ENCODE measurements at places on chromosomes 3 and 15.

DNA sequence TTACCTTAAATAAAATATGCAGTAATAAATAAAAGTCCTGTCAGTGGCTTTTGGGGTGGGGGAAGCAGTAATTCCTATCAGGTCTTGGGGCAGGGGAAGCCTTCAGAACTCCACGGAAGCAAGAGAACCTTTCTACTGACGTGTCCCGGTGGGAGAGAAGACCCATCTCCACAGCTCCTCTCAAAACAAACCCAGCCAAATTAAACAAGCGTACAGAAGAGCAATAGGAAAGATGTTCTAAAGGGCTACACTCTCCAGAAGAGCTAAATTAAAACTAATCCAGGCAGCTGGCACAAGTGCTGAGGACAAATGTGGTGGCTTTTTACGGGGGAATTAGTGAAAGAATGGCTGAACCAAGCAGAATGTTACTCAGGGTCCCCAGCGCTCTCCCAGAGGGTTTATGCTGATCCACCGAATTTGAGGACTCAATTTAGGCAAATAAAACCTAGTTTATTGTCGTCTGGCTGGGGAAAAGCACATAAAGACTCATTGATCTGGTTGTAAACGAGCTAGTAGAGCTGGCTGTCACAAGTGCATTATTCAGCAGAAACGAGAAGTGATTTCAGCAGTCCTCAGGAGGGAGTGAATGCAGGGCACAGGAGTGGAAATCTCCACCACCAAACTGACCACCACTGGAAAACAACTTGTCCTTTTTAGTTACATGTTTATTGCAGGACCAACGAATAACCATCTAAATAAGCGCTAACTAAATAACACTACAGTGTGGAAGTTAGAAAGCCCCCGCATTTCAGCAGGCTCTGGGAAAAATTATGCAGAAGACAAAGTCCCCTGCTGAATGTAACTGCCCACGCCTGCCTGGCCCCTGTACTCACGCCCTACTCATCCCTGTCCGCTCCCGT lies 13.5 kb downstream of the BFSP2 start:
- no peak for DNase-seq

DNA sequence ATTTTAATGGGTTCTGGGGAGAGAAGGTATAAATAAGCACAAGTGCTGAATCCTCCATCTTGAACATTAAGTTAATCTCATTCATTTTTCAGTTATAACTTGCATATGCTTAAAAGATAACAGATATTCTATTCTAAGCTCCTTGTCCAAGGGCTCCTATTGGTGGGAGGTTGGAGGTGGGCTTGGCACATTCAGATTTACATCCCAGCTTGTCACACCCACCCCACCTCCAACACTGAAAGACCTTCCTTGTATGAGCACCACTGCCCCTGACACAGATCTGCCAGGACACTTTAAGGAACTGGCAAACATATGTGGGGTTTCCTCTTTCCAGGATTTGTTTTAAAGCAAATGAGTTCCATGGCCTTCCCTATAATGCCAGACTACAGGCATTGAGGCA lies 30.6 kb downstream of the HOMER2 start:
- no peak for DNase-seq

DNA sequence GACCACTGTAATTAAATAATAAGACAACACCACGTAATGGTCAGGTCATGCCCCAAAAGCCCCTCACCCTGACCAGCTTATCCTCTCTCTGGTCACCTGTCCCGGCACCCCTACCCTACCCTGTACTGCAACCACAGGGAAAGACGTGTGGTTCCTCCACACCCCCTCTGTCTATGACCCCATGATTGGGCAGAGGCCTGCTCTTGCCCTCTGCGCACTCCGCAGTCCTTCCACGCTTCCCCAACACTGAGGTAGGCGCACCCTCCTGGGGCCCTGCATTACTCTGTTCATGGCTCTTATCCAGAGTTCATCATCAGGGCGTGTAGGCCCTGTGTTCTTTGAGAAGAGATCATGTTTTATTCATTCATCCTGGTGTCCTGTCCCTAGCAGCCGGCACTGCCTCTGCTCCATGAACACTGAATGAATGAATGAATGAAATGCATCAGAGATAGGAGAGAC lies 33.8 kb downstream of the MGLL start:
- no peak for DNase-seq

- DNase-seq: no peak
Observed at GRCh38 chr3:106824856-106825255, 552.4 kb upstream of the CCDC54 start.

DNA sequence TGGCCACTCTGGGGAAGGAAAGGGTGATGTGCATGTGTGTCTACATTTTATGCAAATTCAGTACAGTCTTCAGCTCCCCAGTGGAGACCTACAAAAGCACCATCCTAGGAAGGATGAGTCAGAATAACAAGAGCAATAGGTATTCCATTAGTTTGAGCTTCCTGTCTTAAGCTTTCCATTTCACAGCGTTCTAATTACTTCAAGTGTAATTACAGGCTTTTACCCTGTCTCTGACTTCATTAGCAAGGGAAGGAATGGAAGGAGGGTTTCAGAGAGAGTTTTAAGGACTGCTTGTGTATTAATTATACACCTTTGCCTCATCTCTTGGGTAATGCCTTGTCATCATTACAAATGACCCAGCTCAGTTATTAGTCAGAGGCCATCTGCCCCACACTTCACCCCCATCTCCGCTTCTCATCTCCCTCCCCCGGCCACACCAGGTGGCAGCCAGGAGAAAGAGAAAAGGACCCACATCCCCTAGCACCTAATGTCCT lies 202.8 kb upstream of the MRPL3 start:
- no peak for DNase-seq

DNA sequence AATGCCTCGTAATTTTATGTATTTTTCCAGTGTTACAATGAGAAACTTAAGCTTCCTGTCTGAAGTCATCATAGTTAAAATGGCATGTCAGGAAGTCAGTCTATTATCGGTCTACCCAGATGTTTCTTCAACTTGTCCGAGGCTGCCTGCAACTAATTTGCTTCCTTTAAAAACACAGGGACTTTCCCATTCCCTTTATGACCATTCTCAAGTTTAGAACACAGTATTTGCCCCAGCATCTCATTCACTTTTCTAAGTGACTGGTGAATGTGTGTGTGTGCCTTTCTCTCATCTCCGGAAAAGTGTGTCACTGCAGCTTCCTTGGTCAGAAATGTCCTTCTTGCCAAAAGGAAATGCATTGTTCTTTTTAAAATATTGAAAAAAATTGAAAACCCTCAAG lies 466.6 kb downstream of the RAP2B start:
- no peak for DNase-seq

- no peak for DNase-seq
Observed at GRCh38 chr3:67290438-67290837, 292.3 kb downstream of the KBTBD8 start.

GRCh38 chr15:62869116-62869515 lies 173.4 kb upstream of the TPM1 start:
- no peak for DNase-seq

DNA sequence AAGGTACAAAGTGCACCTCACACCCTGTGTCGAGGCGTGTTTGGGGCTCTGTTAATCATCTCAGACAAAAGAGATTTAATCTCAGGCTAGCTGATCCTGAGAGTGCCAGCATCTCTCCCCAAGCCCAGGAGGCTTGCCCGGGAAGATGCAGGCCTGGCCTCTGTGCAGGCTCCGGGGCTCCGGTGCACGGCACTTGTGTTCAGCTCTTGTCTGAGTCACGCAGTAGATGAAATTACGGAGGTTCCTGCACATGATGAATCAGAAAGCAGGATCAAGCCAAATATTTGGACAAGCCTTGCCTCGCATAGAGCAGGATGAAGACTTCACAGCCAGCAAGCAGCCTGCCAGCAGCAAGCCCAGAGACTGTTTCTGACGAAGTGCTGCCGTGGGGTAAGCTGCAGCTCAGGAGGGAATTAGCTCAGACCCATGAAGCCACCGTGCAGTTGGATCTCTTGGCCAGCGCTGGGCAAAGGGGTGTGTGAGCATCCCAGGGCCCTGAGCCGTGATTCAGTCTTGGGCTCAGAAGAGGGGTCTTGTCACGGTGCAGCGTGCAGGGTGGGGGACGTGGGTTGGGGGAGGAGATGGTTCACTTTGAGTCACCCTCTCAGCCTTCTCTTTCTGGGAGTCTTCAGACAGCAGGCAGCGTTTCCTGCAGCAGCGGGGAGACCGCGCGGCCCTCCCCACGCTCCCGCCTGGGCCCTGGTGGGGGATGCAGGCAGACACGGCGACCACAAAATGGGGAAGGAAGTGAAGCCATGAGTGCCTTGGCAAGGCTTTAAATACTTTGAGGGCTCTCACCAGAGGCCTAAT lies 89.2 kb upstream of the MEF2A start:
- peak; percentile 94 for DNase-seq

- DNase-seq: no peak
Observed at GRCh38 chr3:108830381-108830780, 7.8 kb downstream of the TRAT1 start.

DNA sequence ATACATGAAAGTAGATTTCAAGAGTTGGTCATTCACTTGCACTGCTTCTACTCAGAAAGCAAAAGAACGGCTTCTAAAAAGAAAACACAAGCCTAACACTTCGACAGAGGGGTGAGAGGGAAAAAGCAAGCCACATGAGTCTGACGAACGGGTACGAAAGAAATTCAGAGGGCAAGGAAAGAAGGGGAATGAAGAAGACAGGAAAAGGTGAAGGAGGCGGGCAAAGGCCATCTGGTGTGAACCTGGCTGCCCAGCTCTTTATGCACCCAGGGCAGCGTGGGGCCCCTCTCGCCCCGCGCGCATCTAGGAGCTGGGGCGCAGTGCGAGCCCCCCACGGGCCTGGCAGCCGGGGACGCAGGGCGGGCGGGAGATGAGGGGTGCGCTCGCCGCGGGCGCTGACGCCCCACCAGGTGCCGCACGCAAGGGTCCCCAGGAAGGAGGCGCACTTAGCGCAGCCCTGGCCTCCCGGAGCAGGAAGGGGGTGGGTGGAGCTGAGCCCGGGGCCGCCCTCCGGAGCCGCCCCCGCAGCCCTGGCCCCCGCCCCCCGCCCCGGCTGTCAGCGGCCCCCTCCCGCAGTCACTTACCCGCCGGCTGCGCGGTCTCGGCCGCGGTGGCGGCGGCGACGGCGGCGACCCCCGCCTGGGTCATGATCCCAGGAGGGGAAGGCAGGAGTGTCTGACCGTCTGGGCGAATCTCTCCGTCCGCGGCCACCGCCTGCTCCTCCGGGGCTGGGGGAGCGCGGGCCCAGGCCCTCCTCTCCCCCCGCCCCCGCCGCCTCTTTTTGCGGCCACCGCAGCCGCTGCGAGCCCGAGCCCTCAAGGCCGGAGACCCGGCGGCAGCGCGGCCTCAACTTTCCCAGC lies at the start of gene USF3:
Gene USF3, minus strand, starts transcription at position 857 of the 860 bp plus-strand sequence. CDS start 21,764 bp downstream, outside the sequence.
- peak; percentile 87 for DNase-seq

DNA sequence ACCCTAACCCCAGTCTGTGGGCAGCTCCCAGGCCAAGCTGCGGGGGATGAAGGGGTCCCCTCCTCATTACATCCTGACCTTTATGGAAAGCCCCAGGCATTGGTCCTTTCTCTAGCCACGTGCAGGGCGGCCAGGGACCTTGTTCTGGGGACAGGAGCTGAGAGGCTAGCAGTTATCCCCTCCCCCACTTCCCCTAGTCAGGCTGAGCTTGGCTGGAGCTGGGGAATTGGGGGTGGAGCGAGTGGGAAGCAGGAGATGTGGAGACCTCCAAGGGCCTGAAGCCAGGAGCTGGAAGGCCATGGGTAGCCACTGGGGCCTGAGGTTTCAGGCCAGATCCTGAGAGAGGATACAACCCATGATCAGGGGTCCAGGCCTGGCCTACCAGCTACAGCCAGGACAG lies 45.8 kb downstream of the DNAH1 start:
- DNase-seq: no peak

GRCh38 chr3:157089455-157090221 lies 70.3 kb downstream of the CCNL1 start:
- no peak for DNase-seq

DNA sequence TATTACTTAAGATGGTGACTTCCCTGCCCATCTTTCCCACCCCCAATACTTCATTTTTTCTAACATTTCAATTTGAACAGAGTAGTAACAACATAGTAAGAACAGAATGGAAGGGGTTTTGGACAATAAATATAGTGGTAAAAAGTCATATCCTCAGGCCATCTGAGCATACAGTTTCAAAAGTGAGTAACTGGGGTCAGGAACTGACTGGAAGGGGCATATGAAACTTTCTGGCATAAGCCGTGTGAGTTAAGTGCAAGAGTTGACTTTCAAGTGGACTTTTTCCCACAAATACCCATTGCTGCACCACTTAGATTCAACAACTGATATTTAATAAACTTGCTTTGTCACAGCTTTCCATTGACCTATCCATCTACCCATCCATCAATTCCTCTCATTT lies 153.5 kb upstream of the IL12A start:
- no peak for DNase-seq

GRCh38 chr3:154743418-154743817 lies 313.4 kb upstream of the GPR149 start:
- DNase-seq: no peak

GRCh38 chr3:60932643-60933042 lies 318.6 kb downstream of the FHIT start:
- DNase-seq: no peak

- no peak for DNase-seq
Observed at GRCh38 chr3:133138017-133138416, 99.8 kb downstream of the TMEM108 start.

DNA sequence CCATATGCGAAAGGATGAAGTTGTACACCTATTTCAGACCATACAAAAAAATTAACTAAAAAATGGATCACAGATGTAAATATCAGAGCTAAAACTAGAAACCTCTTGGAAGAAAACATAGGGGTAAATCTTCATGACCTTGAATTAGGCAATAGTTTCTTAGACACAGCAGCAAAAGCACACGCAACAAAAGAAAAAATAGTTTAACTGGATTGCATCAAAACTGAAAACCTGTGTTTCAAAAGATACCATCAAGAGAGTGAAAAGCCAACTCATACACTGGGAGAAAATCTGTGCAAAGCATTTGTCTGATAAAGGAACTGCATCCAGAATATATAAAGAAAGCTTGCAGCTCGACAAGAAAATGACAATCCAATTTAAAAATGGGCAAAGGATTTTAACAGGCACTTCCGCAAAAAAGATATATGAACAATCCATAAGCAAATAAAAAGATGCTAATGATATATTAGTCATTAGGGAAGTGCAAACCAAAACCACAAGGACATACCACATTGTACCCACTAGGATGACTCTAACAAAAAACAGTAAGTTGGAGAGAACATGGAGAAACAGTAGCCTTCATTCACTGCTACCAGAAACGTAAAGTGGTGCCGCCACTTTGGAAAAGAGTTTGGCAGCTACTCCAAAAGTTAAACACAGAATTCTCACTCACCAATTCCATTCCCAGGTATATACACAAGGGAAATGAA lies 263.1 kb downstream of the ADAMTS17 start:
- peak; percentile 33 for DNase-seq

GRCh38 chr3:48656841-48657281 lies 5.8 kb downstream of the CELSR3 start:
- DNase-seq: no peak

GRCh38 chr15:68580883-68581155 lies 2.0 kb downstream of the CORO2B start:
- no peak for DNase-seq
